ENCODE measurements at places on chromosomes 3 and 15. TPM values are rescaled to one million over a fixed set of nuclear protein-coding genes. Genes with fewer than 3 reads are reported as not detected.

ZCWPW2 gene
- not detected for total RNA-seq

HCN4 gene
- 0.03 TPM for total RNA-seq

C2CD4A gene
- not detected for total RNA-seq

PLSCR5 gene
- not detected for total RNA-seq

PLXND1 gene
- 2.3 TPM for total RNA-seq

C3orf22 gene
- not detected for total RNA-seq

PAK2 gene
- total RNA-seq, result 59.1 TPM

GOLGA8G gene
- total RNA-seq, result not detected

ADGRG7 gene
- not detected for total RNA-seq

RUVBL1 gene
- 78.8 TPM for total RNA-seq

CD96 gene
- total RNA-seq, result 0.45 TPM

GRCh38 chr3:15427981-15428380 is 583 bp downstream of the EAF1 start:
- DNase-seq, result no peak

GRCh38 chr15:63218100-63218808 is 28.8 kb downstream of the RAB8B start:
- DNase-seq, result no peak

- no peak for DNase-seq
These were observed 242.1 kb downstream of the THSD4 start for GRCh38 chr15:71357321-71357732.

DNA sequence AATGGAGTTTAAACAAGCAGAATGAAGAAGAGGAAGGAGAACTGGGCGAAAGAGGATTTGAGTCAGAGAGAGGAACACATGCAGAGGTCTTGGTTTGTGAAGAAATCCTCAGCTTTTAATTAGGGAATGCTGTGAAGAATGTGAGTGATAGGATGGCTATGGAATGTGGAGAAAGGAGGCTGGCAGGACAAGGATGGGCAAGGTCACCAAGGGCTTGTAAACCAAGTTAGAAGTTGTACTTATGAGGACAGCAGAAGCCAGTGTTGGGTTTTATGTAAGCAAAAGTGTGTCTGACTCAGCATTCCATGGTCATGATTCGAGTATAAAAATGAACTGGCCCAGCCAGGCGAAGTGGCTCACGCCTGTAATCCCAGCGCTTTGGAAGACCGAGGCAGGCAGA is 60.0 kb upstream of the IL12A start:
- DNase-seq, result no peak

DNA sequence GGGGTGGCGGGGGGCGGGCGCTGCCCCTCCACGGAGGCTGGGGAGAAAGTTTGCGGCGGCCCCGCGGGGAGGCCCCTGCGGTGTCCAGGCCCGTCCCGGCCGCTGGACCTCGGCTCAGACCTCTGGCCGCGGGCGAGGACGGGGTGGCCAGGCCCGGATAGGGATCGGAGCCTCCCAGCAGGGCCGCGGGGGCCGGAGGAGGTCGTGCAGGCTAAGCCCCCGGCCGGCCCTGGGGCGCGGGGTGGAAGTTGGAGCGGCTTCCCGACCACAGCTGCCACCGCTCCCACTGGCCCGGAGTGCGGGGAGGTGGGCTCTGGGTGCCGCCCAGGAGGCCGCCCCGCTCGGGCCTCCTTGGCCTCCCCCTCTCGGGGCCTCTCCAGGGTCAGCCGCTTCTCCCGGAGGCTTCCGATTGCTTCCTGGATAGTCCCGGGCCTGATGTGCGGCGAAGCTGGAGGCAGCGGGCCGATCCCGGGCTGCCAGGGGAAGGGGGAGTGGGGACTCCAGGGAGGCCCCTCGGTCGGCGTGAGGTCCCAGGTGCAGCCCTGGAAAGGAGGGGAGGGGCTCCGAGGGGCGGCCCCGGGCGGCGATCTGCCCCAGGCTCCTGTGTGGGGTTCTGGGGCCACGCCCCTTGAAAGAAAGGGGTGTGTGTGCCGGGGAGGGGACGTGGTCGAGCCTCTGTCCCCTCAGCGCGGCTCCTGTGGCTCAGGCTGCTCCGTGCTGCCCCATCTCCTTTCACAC is 907 bp downstream of the PLXNA1 start:
- DNase-seq, result no peak

DNA sequence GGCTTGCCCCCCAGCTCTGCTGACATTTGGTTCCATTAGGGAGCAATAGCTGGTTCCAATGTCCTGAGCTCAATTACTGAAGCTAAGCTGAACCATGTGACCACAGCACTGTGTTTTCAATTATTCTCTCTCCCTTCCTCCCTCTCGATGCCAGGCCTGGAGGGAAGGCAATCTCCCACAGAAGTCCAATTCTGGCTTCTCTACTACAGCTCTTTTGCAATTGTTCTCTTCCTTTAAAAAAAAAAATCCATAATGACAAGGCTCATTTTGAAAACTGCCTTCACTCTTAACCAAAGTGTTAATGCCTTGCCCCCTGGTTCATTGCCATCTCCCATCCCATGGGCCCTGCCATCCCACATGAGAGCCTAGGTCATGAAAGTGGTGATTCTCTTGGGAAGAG is 24.8 kb downstream of the IL16 start:
- no peak for DNase-seq

GRCh38 chr15:72866866-72867616 is 83.5 kb upstream of the ADPGK start:
- DNase-seq, result no peak

DNA sequence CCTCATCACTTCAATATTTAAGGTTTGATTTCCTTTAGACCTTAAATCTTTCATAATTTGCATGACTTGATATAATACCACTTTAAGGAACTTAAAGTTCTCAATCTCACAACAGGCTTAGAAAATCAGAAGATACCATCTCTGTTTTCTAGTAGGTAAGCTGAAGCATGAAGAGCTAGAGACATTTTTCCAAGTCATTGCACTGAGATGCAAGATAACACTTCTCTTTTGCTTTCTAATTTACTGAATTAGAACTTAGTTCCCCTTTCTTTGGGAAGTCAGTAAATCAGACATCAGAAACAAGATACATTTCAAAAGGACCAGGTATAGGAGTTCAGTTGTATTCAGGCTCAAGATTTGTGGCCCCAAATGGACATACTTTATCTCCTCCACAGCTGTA is 79.7 kb downstream of the DZIP3 start:
- DNase-seq, result peak; percentile 9

GRCh38 chr3:38648024-38648658 is 1.3 kb downstream of the SCN5A start:
- no peak for DNase-seq

DNA sequence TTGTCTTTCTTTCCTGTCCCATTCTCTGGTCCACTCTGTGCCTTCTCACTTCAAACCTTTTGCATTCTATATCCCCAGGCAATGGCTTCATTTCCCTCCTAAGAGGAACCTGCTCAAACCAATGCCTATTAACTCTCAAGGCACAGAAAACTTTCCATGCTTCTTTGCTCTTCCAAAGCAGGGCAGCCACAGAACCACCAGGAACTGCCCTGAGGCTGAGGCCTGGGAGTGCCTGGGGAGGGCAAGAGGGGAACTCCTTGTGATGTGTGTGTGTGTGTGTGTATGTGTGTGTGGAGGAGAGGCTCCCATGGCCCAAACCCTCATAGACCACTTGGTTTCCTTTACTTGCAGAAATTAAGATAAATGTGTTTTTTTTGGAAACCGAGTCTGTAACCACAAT is 14.1 kb upstream of the PGPEP1L start:
- no peak for DNase-seq

DNA sequence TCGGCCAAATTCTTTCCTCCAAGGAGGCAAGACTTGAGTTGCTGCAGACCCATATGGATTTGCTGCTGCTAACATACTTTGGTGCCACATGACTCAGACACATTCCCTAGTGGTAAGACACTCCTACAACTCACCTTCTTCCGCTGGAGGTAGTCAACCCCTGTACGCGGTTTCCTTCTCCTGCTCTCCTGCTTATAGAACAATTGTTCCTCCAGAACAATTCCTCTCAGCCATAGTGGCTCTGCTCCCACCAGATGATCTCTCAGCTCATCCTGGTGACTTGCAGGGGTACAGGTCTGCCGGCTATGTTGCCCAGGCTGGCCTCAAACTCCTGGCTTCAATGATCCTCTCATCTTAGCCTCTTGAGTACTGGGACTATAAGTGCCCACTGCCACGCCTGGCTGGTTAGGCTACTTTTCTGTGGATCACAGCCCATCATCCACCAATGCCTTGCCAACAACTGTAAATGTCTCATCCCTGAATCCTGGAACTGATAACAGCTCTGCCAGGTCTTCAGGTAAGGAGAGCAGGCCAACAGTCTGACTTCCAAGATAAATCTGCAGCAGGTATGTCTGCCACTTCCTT is 2.4 kb upstream of the CXCR6 start:
- no peak for DNase-seq

- no peak for DNase-seq
These were observed 161.5 kb upstream of the MB21D2 start for GRCh38 chr3:193078996-193079753.

DNA sequence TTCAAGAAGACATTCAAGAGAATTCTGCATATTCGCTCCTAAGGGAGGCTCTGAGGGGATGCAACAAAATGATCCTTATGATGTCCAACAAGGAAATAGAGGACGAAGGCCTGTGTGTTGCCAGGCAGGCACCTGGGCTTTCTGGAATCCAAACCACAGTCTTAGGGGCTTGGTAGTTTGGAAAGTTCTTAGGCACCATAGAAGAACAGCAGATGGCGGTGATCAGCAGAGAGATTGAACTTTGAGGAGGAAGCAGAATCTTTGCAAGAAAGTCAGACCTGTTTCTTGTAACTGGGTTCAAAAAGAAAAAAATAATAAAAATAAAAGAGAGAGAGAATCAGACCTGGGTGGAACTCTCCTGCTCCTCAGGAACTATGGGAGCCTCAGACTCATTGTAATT is 11.7 kb upstream of the ATG7 start:
- DNase-seq, result no peak

DNA sequence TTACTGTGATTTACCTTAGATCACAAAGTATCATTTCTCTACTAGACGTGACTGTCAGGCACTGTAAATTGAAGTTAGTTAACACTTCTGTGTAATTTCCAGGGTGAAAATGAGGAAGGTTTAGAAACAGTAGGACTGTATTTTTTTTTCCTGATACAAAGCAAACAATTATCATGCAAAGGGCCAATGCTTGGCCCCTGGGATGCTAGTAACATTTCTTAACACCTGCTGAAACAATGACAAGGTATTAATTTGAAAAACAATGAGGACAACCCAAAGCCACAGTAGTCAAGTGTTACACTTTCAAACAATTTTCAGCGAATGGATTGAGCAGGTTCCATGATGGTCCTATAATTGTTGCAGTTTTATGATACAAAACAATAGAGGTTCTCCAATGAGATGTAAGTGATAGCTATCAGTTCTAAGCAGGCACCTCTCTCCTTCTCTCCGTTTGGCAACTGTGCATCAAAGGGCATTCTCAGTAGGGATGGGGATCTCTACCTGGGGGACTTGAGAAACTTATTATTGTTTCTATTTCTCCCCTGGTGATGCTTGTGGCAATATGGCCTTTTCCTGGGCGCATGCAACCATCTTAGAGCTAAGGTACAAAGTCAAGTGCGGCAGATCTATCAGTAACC is 65.9 kb upstream of the FEZF2 start:
- DNase-seq, result no peak

DNA sequence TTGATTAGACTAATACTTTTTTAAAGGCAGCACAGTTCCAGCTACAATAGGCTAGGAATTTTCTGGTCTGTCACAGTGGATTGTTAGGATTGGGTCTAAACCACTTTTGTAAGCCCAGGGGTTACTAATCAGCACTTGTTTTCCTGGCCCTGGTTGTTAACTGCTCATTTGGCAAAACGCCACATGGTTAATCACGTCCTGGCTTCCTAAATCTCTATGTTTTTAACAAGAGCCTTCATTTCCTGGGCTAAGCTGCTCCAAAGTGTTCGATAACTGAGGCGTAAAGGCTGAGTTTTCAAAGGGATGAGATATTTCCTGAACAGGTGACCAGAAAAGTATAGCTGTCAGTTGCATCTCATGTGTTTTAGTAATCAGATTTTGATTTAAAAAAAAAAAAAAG is 38.9 kb upstream of the CLRN1 start:
- DNase-seq, result no peak

DNA sequence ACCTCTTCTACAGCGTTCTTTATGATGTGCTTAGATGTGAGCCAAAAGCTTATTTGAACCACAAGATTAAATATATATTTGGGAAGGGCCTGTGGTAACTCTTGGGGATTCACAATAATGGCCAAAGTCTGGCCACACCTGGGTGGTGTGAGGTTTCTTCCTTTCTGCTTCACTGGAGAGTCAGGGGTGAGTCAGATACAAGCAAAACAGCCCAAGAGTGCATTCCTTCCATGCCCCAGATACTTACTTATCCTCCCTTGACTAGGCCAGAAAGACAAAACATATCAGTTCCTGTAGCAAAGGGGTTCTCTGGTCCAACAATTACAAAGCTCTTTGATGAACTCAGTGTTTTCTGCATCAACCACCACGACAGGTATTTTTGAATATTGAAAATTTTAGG is 941 bp downstream of the ZBED2 start:
- DNase-seq, result no peak

DNA sequence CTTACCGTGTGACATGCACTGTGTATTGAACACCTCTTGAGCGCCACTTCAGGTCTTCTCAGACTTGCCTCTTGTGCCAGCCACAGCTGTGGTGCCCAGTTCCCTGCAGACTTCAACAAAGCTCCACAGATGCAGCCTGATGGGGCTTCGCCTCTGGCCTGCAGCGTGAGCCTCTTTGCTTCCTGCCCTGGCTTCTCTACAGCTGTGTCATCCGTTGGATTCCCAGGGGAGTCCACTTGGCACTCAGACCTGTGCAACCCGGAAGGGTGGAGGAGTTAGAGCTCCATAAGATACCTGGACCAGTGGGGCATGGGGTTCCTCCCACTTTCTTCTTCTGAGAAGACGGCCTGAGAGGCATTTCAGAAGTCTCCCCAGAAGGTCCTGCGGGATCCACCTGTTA is 57.7 kb upstream of the BNIP2 start:
- no peak for DNase-seq

DNA sequence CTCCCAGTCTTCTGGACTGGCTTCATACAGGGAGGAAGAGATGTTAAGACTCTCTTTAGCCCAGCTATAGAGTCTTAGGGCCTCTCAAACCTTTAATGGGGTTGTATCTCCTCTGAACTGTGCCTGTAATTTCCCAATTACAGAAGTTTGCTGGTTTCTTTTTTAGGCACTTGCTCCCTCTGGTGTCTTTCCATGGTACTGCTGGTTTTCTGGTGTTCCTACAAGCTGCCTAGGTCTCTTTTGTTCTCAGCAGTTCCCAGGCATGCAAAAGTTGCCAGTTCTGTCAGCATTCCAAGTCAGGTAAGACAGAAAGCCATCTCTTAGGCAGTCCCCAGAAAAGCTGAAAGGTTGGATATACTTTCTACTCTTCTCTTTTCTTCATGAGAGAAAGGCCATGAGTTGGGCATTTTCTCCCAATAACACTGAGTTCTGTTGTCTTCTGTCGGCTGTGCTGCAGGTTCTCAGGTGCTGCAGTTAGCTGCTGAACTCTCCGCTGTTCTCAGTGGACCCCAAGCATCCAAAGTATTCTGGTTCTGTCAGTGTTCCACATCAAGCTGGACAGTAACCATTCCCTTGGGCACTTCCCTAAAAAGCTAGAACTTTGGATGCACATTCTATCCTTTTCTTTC is 54.4 kb upstream of the EHHADH start:
- DNase-seq, result peak; percentile 49

- DNase-seq, result no peak
These were observed 63.0 kb upstream of the CFAP161 start for GRCh38 chr15:81071120-81071519.
